ENCODE measurements at places on chromosomes 16 and 17.

- DNase-seq = no peak
Measured at GRCh38 chr17:45702666-45703266, 81.4 kb upstream of the CRHR1 start.

DNA sequence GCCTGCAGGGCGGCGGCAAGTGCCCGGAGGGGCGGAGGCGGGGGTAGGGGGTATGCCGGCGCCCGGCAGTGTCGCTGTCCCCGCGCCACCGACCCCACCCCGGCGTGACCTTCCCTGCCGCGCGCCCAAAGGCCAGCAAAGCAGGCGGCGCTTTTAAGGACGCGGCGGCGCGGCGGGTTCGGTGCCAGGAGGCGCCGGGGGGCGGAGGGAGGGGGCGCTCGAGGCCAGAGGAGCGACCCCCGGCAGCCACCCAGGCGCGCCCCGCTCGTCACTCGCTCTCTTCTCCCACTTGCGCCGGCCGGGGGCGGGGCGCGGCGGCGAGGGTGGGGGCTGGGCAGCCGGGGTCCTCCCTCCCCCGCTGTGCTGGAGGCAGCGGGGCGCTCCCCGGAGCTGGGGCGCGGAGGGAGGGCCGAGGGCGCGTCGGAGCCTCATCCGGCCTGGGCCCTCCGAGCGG, 8.6 kb upstream of the BAHCC1 start:
- no peak for DNase-seq

DNA sequence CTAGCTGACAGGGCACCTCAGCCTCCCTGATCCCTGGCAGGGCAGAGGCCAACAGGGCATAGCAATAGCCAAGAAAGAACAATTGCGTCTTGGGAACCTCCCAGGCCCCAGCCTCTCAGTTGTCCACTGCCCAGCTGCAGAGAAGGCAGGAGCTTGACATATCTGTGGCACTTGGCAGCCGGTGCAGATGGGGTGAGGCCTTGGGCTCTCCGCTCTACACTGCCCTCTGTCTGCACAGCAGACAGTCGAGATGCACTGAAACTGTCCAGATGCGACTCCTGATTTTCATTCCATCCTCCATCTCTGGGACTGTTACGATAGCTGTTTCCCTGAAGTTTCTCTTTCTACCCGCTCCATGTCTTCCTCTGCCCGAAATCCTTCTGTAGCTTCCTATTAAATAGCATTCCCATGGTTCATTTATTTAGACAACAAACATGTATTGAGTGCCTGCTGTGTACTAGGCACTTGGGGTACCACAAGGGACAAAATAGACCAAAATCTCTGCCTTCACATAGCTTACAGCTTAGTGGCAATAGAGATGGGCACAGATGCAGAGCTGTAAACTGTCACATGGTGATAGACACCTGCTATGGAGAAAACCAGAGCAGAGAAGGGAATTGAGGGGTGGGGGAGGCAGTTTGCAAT, 3.3 kb downstream of the POLR3E start:
- DNase-seq = peak; percentile 29

DNA sequence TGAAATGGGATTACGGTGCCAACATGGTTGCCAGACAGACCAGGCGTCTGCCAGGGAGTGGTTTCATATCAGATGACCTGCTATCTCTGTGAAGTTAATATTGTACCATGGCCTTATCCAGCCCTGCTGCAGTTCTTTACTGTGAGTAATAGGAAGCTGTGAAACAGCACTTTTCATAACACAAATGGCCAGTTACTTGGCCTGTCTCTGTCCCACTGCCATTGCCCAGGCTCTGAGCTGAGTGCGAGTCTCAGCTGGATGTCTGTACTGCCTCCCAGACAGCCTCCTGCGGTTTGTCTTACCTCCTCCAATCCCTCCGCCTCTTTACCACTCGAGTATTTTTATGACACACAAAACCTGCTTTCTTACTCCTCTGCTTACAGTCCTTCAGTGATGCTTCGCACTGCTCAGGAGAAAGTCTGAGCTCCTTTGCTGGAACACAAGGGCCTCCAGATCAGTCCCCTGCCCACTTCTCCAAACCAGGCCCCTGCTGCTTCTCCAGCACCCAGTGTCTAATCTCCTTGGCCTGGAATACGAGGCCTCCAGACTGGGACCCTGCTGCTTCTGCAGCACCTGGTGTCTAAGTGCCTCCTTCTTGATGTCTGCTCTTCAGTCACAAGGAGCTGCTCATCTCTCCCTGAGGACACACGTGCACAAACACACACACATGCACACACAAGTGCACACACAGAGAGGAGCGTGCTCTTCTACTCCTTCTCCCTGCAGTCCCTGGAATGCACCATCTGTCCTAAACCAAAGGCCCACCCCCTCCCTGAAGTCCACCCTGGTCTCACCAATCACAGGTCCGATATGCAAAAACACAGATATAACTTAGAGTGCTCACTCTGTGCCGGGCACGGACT, 17.1 kb upstream of the RHOT1 start:
- no peak for DNase-seq

- DNase-seq = no peak
Measured at GRCh38 chr17:71335212-71335611, 785.6 kb upstream of the SOX9 start.

- DNase-seq = no peak
Measured at GRCh38 chr16:177981-178667, 1.6 kb downstream of the HBA1 start.

- DNase-seq = no peak
Measured at GRCh38 chr17:30413109-30413508, 34.4 kb downstream of the CPD start.

GRCh38 chr17:32590974-32591373, 104.2 kb downstream of the CDK5R1 start:
- DNase-seq = no peak

DNA sequence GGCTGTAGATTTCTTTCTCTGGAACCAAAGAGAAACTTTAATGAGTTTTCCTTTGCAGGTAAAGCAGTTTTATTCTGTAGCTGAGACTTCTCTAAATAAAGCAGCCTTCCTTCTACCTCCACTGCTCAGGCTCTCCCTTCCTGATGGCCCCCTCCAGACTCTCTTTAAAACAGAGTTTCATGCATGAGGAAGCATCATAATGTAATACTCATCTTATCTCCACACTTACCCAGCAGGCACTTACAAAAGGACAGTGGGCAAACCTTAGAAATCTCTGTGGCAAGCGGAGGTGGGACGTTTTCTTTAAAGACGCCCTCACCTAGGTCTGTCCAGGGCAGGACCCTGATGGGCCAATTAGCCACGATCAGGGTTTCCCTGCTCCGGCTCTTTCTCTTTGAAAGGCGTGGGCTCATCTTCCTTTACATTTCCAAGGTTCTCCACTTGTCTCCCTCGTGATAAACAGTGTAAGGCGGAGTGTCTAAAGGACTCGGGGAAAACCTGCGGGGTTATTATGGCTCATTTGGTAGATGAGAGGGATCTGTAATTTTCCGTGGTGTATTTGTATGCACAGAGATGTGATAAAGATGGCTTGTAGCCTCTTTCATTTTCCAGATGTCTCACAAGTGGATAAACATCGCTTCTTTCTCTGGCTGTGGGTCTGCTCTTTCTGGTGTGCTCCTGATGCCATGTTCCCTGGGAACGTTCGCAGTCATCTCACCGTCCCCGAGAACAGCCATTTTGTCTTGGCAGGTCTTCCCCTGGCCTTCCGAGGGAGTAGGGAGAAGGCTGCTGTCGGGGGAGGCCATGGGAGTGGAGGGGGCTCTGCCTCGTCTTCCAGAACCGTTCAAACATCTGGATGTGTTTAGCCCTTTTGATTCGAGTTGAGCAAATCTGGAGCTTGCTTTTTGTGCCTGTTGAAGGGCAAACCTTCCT, 239.0 kb downstream of the CCDC182 start:
- DNase-seq = no peak

GRCh38 chr17:29595943-29596774, 3.2 kb downstream of the ANKRD13B start:
- no peak for DNase-seq

GRCh38 chr17:7574176-7574953, 5.1 kb upstream of the CD68 start:
- DNase-seq = no peak

GRCh38 chr16:57801809-57802340, 416 bp downstream of the KIFC3 start:
- no peak for DNase-seq

DNA sequence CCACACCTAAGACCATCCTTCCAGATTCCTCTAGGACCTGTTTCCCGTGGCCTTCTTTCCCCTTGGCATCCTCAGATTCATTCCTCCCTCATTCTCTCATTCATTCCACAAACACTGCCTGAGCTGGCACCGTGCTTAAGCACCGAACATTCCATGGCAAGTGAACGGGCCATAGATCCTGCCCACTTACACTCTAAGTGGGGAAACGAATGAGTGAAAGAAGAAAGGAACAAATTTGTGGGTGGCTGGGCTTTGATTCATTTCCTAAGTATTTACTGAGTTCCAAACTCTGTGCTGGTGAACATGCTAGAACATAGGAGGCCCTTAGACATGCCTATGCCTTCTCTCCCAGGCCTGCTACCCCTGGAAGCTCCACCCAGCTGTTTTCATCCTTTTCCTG, 30.0 kb downstream of the SRCIN1 start:
- DNase-seq = no peak

Data from SW 1271 (cell line).